ENCODE measurements at places on chromosomes 7 and 10.

DNA sequence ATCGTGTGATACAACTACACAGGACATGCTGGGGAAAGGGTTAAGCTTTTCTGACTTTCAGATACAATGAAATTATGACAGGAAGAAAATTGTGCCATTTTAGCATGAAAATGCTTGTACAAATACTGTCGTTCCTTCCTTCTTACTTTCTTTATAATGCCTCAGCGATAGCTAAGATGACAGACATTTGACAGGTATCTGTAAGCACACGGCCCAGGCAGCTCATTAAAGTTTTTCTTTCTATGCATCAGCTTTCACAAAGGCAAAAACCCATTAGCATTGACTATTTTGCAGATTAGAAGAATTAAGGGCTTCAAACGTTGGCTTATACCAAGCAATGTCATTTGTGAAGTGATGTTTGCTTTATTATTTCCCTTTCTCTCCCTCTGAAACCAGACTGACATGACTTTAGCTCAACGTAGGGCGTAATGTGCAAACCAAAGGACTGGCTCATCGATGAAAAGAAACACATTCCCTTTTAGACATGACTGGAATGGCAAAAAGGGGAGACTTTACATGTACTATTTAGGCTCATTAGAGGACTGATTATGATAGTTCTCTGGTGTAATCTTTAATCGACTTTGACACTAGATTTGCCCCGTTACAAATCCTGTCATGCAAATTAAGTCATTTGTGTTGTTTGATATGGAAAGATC is 258.4 kb upstream of the SP8 start:
- DNase-seq: no peak

- DNase-seq: no peak
Observed at GRCh38 chr10:97468162-97468561, 22.2 kb downstream of the ZDHHC16 start.

DNA sequence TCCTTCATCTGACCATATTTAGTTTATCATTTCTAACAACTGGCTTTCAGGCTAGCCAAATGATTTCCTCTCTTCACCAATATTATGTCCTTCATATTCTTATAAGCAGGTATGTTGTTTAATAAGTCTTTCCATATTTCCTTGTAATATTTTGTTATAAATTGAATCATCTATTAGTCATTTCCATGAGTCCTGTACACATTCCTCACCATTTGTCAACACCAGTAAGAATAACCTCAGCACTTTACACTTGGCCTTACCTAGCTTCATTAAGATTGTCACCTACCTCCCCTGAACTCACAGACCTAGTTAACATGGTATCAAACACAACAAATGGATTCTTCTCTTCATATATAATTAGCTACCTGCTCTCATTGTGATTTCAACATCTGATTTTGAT is 282.3 kb downstream of the SEMA3D start:
- DNase-seq: no peak

GRCh38 chr7:143216151-143216550 is 5.7 kb upstream of the TAS2R40 start:
- DNase-seq: no peak

DNA sequence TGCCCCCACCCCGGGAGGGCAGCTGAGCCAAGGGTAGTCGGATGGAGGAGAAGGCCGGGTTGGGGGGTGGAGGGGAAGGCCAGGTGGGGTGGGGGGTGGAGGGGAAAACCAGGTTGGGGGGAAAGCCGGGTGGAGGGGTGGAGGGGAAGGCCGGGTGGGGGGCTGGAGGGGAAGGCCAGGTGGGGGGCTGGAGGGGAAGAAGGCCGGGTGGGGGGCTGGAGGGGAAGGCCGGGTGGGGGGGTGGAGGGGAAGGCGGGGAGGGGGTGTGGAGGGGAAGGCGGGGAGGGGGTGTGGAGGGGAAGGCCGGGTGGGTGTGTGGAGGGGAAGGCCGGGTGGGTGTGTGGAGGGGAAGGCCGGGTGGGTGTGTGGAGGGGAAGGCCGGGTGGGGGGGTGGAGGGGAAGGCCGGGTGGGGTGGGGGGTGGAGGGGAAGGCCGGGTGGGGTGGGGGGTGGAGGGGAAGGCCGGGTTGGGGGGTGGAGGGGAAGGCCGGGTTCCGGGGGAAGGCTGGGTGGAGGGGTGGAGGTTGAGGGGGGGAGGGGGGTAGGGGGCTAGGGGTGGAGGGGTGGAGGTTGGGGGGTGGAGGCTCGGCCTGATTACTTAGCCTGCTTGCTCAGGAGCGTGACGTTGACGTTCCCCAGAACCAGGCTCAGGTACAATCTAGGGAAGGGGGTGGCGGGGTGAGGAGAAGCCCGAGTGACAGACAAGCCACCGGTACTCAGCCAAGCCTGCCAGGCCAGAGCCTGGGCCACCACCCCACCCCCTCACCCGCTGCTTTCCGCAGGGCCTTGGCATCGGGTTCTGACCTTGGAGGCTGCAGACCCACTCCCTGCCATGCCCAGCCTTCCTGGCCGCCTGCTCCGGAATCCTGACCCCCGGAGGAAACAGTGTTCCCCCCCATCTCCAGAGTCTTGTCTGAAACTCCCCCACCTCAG is 5.6 kb downstream of the TMEM120A start:
- no peak for DNase-seq

DNA sequence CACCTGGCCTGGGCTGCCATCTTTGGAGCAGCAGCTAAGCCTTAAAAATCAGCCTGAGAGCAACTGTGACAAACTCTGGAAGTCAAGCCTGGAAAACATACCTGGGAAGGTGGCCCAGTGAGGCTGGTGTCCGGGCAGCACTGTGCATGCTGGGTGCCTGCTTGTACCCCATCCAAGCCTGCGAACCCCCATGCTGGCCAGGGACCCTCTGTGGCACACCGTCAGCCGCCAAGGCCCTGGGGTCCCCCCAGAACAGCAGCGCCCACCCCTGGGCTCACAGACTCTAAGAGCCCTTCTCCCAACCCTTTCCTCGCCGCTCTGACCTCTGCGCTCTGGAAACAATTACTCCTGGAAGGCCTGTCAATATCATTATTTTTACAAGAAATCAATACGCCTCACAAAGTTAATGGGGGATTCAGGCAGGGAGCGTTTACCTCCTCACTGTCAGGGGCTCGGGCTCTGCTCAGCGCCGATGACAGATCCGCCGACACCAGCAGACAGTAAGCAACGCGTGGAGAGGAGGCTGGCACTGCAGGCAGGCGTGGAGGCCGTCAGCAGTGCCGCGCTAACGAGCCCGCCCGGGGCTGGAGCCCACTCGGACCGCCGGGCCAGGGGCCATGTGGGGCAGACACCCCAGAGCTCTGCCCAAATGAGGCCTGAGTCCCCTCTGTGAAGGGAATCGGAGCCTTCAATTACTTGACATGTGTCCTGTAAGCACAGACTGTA is 54.4 kb downstream of the EBF3 start:
- DNase-seq: no peak

GRCh38 chr7:24025094-24025493 is 258.9 kb upstream of the NPY start:
- DNase-seq: no peak

- DNase-seq: peak; percentile 83
Observed at GRCh38 chr7:100100420-100101015, 679 bp downstream of the MCM7 start.

DNA sequence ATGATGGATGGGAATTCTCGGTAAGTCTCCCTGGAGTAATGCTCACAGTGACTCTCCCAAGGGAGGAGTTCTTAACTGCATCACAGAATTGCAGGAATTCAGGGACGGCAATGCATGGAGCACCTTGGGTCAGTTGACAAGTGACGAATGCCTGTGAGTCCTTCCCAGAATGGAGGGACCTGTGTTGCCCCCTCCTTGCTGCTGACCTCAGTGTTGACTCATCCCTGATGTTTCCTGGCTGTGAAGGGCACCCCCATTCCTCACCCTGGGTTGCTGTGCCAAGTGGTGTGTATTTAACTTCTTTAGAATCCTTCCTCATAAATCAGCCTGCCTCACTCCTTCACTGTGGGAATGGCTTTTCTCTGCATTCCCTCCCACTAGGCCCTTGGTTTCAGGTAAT is 98.9 kb downstream of the LRMDA start:
- no peak for DNase-seq

DNA sequence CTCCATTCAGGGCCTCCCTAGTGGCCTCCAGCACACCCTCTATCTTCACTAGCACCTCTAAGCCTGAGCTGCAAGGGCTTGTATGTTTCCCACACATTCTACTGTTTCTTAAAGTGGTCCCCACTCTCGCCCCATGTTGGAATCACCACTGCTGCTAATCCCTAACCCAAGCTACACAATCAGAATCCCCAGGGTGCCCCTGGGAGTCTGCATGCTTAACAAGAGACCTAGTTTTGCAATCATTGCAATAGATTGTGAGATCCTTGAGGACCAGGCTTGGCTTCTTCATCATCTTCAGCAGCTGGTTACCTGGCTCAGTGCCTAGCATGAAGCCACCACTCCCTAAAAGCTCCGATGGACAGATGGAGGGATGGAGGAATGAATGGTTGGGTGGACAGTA is 113.9 kb downstream of the MYOF start:
- DNase-seq: no peak

- no peak for DNase-seq
Observed at GRCh38 chr10:7475046-7475911, 64.4 kb upstream of the SFMBT2 start.

DNA sequence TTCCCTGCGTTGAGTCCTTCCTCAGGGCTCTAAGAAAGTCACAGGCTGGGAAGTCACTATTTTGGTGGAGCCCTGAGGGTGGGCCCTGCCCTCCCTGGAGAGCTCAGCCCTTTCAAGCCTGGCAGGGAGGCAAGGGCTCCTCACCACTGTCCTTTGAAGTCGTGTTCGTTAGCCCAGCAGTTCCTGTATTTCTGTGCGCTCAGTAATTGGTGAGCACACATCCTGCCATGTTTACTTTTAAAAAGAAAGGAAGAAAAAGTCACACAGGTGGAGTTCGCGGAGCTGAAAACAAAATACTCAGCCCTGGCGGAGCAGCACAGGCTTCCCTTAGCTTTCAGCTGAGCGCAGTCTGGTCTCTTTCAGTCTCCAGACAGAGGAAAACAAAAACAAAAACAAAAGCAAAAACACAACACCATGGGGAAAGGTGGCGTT is 37.1 kb downstream of the PRKCQ start:
- no peak for DNase-seq

DNA sequence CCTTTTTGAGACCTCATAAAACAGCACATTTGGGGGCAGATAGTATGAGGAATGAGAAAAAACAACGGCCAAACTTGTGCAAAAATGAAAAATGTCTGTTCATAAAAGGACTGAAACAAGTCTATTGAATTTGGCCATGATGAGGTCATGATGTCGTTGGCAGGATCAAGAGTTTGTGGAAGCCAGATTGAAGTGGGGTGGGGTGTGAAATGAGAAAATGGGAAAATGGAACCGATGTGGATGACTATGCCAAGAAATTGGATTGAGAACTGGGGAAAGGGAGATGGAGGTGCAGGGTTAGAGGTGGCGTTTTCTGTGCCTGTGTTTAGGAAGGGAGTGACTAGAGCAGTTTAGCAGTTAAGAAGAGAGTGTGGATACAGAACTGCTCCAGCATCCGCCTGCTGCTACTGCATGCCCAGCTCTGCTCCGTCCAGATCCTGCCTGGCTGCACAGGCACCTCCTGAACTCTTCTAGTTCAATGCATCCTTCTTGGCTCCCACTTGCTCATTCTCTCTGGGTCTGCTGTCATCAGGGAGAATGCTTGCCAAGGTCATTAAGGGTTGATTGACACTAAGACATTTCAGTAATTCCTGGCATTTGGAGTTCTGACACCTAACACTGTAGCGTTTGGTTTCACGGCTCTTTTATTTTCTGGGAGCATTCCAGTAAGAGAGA is 111.9 kb downstream of the GALNT17 start:
- no peak for DNase-seq

DNA sequence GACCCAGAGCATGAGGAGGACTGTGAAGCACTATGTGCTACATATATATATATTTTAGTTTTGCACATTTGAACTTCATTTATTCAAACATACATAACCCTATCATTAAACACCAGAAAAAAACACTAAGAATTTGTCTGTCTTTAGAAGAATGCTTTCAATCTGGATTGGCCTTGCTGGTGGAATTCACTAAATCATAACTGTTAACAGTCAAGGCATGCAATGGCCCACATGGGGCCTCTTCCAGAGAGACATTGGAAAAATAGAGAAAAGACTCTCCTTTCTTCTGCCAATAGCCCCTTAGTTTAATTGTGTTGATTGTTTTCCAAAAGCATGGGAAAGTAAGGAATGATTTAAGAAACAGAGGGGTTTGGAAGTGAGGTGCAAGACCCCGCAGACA is 77.9 kb downstream of the MRPL32 start:
- DNase-seq: no peak
